Esophagus muscularis mucosa (tissue), 4 donors: ENCODE measurements at places on chromosomes 1 and 21. TPM values are rescaled to one million over a fixed set of nuclear protein-coding genes. Genes with fewer than 3 reads are reported as not detected.

The UMODL1 gene
- total RNA-seq = not detected

The C1QTNF12 gene
- total RNA-seq = not detected

The LRRC38 gene
- not detected for total RNA-seq

The ETV3 gene
- 16.6 TPM for total RNA-seq

The LAD1 gene
- 0.17 TPM for total RNA-seq

The LCE2B gene
- not detected for total RNA-seq

GRCh38 chr1:10497109-10497508 lies 22.4 kb downstream of the PEX14 start:
- DNase-seq = no peak

DNA sequence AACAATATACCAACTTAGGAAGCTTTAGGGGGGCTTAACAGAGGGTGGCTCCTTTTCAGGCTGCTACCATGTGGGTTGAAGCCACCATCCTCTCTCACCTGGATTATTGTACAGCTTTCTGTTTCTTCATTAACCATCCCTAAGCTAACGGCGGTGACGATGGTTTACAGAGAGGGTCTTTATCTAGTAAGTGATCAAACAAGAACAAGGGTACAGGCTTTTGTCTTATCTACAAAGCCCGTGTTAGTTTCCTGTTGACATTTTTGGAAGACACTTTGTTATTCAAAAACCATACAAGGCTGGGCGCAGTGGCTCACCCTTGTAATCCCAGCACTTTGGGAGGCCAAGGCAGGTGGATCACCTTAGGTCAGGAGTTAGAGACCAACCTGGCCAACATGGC lies 20.4 kb downstream of the SLC25A33 start:
- DNase-seq = no peak

- no peak for DNase-seq
These were observed 105.3 kb upstream of the CLDN14 start for GRCh38 chr21:36584980-36585940.

- DNase-seq = no peak
These were observed 18.1 kb upstream of the LDLRAP1 start for GRCh38 chr1:25525361-25525688.

GRCh38 chr21:30962013-30962412 lies 76.3 kb downstream of the KRTAP19-8 start:
- DNase-seq = no peak

GRCh38 chr1:156515956-156516355 lies 15.4 kb upstream of the MEF2D start:
- DNase-seq = no peak

DNA sequence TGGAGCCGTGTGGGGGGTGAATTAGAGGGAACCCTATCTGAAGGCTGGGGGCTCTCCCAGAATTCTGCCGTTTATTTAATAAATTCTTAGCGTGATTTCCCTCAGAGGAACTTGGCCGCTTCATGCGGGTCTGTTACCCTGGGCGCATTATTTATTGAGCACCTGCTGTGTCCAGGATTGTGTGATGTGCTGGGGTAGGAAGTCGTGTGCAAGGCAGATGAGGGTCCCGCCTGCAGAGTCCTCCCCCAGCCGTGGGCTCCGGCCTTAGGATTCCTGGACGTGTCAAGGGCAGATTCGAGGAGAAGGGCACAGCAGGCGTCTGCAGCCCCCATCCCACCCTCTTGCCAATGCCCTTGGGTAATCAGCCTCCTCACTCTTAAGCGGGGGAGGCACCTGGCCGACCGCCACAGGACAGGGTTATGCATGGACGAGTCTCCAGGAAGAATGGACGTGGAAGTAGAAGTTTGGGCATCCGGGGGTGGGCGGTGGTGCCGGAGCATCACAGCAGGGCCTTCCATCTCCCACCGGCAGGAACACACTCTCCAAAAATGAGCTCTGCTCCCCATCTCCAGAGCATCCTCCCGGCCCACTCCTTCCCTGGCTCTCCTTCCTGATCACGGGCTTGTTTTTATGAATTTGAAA lies 233.3 kb upstream of the C1orf174 start:
- no peak for DNase-seq

GRCh38 chr1:242871471-242872030 lies 347.1 kb upstream of the PLD5 start:
- no peak for DNase-seq

- no peak for DNase-seq
These were observed 599.0 kb downstream of the AGBL4 start for GRCh38 chr1:49424782-49425181.

- DNase-seq = no peak
These were observed 18.8 kb upstream of the MAP1LC3C start for GRCh38 chr1:242017580-242018233.

DNA sequence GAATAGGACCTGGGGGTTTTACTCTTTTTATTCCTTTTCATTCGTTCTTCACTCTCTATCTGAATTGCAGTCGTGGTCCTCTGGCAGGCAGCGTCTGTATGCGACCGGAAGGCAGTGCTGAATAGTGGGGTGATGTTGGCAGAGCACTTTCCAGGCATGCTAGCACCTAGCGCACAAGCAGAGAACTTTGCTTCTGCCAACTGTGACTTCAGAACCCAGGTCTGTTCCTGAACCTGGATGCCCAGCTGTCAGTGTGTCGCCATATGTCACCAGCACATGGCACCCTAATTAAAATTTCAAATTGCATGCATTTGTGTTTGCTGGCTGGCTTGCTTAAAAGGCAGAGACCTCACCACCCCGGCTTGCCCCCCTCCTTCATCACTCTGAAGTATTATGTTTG lies 116.2 kb downstream of the NFIA start:
- DNase-seq = no peak

- no peak for DNase-seq
These were observed 206.2 kb downstream of the GREM2 start for GRCh38 chr1:240405751-240406150.

DNA sequence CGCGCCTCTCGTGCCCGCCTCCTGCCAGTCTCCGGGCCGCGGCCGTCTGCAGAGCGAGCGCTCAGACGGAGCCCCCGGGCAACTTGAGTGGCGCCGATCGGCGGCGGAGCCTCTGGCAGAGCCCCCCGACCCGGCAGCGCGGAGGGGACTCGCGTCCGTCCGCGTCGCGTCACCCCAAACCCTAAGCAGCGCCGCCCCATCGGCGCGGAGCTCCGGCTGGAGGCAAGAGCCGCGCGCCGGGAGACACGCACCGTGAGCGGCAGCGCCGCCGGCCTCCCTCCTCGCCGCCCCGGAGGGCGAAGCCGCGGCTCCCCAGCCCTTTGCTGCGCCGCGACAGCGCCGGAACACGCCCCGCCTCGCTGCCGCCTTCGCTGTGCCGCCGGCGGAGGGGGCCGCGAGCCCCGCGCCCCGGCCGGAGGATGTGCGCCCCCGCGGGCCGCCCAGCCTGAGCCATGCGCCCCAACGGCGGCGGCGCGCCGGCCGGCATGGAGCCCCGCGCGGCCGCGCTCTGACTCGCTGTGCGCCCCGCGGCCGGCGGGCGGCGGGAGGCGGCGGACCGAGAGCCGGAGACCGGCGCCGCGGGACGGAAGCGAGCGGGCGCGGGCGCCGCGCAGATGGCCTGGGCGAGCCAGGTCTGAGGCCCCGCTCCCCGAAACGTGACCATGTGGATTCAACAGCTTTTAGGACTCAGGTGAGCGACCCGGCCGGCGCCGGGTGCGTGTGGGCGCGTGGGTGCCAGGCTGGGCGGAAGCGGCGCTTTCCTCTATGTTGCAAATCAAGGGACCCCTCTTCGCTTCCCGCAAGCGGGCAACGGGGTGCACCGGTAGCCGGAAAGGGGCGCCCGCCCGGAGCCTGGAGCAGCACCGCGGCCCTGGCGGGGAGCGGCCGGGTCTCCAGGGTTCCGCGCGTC lies 610 bp downstream of the AJAP1 start:
- DNase-seq = no peak

GRCh38 chr1:203299169-203299568 lies 6.2 kb upstream of the BTG2 start:
- DNase-seq = no peak

DNA sequence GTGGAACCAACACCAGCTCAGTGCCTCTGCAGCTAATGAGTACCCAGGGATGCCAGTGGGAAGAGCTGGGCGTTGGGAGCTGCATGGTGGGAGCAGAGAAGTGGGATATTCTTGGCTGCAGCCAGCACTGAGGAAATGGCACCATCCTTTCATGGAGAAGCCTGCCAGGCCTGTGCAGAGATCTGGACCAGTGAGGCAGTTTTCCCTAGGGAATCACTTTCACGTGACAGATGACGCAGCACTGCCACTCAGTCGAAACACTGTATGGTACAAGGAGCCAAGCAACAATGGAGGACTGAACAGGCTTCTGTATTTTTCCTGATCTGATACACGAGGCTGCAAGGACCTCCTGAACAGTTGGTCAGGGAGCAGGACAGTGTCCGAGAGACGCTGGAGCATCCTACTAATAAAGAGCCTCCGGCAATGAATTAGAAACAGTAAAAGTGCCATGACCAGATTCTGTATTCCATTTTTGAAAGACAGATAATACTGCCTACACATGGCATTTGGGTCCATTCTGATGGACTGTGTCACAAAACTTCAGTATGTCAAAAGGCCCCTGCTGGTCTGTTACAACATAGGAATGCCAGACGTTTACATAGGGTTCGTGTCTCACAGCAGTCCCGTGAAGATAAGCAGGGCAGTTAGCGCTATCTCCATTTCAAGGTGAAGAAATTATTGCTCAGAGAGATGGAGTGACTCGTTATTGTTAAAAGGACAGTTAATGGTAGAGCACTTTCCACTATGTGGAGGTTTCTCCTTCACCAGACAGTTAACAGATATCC lies 44.0 kb upstream of the LMO4 start:
- no peak for DNase-seq

DNA sequence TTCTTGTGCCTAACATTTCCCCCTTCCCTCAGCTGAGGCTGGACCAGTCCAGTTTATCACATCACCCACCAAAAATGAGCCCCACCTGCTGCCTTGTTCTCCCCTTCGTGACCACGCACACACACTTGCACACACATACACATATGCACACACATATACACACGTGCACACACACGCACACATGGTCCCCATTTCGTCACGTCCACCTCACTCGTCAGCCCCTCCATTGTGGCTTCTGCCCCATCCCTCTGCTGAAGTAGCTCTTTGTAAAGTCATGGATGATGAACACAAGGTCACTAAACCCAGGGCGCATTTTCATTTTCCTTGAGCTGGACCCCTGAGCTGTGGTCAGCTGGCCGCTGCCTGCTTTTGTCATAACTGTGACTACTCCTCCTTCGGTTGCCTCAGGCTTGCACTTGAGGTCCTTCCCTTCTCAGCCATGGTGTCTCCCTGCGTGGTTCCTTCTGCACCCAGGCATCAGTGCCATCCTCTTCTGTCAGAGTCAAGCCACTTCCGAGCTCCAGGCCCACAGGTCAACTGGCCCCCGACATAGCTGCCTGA lies 93.8 kb downstream of the SYT2 start:
- no peak for DNase-seq

DNA sequence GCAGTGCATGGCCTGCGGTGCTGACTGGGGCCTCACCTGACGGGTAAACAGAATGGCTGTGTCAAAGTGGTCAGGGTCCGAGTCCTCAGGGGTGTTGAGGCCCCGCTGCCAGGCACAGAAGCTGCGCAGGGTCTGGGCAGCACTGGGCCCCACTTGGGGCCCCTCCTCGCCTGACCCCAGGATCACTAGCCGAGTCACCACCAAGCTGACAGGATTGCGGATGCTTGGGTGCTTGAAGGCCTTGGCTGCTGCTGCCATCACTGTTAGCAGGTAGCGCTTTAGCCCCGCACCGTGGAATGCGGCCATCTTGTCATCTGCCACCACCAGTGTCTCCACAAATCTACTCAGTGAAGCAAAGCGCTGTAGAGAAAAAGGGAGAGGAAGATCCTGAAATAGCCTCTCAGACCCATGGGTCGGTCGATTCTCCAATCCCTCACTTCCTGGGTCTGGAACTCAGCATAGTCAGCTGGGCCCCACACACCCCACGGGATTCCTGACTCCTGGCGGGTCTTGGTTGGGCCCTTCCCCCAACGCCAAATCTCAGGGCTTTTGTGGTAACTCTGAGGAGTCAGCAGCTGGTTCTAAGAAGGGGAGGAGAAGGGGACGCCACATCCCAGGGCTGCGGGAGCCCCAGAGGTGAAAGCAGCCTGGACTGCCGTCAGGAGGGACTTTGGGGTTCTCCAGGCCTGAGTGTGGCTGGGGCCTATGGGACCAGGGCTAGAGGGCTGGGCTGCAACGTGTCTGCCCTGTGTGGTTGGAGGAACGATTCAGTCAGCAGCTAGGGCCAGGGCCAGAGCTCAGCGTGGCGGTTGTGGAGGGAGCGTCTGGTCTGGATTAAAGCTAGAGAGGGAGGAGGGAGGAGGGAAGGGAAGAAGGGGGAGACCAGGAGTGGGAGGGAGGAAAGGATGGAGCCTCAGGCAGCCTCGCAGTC lies 2.1 kb downstream of the ADAMTS4 start:
- no peak for DNase-seq

DNA sequence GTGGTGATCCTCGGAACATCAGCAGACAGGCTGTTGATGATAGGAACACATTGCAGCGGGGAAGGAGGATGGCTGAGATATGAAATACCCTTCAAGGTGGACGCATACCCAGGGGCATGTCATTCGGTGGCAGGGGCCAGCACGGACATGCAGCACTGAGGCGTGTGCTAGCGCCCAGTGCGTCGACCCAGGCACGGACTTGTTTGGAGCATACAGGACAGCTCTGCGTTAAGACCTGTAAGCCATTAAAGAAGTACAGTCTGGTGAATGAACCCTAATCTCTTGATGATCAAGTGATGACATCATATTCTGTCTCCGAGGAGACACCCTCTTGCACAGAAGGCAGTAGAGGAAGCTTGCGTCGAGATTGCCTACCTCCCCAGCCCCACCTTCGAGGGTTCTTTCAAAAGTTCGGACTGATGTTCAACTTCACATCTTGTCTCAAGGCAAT lies 63.6 kb upstream of the KIF26B start:
- DNase-seq = no peak

- no peak for DNase-seq
These were observed 548.1 kb downstream of the BRINP3 start for GRCh38 chr1:189929501-189930099.

DNA sequence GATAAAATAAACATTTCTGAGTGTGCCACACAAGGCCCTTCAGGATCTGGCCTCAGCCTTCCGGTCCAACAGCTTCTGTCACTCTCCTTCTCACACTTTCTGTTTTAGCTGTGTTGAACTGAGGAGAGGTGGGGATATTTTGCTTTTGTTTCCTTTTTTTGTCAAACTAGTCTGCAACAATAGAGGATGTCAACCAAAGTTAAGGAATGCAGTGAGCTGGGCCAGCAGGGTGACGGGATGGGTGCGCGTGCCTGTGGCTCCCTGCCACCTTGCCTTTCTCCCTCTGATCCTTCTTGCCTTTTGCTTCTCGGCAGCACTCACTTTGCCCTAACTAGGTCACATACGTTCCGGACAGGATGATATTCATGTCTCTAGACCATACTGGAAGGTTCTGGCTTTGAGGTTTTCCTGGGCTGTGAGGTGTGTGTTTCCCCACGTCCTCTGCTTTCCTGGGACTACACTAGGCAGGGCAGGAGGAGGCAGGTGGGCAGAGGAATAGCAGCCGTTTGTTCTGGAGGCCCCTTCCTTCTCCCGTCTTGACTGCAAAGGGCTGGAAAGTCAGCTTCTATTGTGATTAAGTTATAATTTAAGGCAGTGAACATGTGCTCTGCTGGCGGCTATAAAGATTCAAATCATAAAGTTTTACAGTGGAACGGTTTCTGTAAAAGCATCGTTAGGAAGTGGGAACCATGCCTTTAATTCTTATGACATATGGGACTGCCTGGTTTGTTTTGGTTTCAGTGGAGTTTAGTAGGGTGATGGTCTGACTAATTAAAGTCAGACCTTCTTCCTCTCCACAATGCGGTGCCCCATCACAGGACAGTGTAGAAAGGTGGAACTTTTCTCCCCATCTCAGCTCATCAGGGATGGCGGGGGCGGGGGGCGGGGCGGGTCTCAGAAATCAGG lies 67.8 kb downstream of the RNF220 start:
- no peak for DNase-seq

- no peak for DNase-seq
These were observed 341.5 kb downstream of the KCNH1 start for GRCh38 chr1:210792250-210793102.
